ENCODE measurements at places on chromosomes 13 and 19.

DNA sequence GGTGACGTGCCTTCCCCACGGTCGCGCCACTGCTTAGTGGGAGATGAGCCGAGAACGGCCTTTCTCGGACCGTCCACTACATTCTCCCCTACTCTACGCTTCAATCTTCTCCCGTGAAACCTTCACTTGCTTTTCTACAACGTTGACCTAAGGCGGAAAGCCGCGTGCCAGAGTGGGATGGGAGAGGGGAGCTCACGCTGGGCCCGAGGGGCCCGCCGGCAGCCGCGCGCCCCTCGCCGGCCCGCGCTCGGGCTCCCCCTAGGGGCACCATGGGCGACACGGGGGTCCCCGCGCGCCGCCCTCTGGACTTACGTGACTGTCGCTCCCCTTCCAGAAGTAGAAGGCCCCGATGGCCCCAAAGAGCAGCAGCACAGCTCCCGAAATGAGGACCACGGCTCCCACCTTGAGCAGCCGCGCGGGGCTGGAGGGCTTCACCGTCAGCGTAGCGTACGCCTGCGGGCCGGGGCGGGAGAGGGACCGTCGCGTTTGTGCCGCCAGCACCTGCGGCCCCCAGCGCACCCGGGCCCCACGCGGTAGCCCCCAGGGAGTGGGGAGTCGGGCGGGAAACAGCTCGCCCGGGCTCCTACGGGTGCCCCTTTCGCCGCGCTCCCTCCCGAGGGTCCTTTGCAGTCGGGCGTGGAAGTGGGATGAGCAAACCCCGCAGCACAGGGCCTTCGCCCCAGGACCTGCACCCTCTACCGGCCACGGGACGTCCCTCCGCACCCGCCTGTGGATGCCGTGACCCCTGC, 727 bp downstream of the CNMD start:
- DNase-seq, result peak; percentile 87

- DNase-seq, result no peak
Measured at GRCh38 chr13:100124265-100124664, 35.4 kb downstream of the PCCA start.

DNA sequence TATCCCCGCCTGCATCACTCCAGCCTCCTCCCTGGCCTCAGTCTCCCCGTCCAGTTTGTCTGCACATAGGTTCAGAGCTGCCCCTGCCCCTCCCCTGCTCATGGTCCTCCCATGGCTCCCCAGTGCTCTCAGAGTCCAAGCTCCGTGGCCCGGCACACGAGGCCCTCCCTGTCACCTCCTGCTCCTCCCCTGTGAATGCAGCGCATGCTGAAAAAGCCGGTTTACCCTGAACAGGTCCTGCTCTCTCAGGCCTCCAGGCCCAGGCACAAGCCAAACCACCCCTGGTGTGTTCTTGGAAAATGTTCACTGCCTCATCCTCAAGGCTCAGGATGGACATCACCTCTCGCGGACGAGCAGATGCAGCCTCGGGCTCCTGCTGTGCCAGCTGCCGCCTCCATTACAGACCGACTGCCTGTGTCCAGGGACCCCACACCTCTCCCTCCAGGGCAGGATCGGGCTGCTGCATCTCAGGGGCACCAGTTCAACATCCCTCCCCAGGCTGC, 13.0 kb downstream of the EMP3 start:
- DNase-seq, result no peak

DNA sequence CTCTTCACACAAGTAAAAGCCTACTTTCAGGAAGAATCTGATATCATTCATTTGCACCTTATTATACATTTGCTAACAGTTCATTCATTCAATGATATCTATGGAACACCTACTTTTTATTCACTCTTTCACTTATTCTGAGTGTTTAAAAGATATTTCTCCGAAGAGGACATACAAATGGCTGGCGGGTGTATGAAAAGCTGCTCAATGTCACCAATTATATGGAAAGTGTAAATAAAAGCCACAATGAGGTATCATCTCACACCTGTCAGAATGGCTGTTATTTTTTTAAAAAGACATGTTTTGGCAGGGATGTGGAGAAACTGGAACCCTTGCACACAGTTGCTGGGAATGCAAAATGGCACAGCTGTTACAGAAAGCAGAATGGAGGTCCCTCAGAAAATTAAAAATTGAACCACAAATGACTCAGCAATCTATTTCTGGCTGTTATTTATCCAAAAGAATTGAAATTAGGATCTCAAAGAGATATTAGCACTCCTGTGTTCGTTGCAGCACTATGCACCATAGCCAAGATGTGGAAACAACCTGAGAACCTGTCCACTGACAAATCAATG, 127.6 kb upstream of the IRS2 start:
- no peak for DNase-seq

- no peak for DNase-seq
Measured at GRCh38 chr19:16402041-16402440, 69.7 kb downstream of the EPS15L1 start.

- no peak for DNase-seq
Measured at GRCh38 chr13:80235166-80235966, 105.6 kb downstream of the SPRY2 start.

- DNase-seq, result no peak
Measured at GRCh38 chr13:114124921-114125320, 7.5 kb downstream of the RASA3 start.

- no peak for DNase-seq
Measured at GRCh38 chr13:24304620-24305019, 4.8 kb upstream of the C1QTNF9 start.

GRCh38 chr13:27744801-27745200, 47.5 kb upstream of the GSX1 start:
- peak; percentile 93 for DNase-seq

DNA sequence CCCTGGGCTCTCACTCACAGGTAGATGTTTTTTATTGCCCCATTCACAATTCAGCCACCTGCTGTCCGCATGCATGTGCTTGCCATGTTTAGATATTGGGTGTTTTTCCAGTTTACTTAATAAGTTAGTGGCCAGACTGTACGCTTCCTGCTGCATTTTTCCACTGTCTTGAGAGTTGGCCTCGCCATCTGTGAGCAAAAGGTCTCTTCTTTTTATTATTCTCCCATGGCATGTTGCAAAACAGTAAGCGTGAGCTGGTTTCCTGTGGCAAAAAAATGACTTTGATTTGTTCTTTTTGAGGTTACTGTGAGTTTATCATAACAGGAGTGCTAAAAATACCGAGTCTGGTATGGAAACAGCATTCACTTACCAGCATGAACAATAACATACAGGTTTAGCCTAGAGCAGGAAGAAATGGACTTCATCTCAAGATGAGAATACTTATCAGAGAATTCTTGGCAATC, 46.0 kb downstream of the SAE1 start:
- DNase-seq, result no peak

DNA sequence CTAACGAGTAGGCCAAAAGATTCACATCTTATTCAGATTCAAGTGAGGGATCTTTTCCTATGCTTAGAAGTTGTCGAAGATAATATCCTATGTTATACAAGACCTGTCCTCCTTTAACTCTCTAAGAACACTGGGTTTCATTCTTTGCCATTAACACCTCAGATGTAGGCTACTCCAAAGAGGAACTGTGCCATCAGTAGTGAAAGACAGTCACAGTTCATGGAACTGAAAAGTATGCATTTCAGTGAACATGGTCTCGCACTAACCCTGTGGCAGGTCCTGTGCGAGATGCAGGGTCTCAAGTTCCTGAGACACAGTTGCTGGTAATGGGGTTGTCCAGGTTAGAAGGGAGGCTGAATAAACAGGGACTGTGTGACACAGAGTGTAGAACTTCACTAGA, 4.1 kb downstream of the LGALS16 start:
- DNase-seq, result no peak

DNA sequence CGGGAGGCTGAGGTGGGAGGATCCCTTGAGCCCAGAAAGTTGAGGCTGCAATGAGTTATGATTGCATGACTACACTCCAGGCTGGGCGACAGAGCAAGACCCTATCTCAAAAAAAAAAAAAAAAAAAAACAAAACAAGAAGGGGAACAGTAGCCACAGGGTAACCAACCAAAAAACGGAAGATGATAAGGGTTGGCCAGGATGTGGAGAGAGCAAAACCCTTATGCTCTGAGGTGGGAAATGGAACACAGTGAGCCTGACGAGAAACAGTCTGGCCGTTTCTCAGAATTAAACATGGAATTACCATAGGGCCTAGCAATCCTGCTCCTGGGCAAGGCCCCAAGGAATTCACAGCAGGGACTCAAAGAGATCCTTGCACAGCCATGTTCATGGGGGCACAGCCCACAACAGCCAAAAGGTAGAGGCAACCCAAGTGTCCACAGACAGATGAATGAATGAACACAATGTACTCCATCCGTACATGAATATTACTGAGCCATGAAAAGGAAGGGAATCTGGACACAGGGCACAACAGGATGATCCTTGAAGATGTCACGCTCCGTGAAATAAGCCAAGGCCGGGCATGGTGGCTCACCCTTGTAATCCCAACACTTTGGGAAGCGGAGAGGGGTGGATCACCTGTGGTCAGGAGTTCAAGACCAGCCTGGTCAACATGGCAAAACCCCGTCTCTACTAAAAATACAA, 11.3 kb downstream of the NMRK2 start:
- no peak for DNase-seq

- no peak for DNase-seq
Measured at GRCh38 chr19:15294561-15294990, 37.8 kb downstream of the BRD4 start.

DNA sequence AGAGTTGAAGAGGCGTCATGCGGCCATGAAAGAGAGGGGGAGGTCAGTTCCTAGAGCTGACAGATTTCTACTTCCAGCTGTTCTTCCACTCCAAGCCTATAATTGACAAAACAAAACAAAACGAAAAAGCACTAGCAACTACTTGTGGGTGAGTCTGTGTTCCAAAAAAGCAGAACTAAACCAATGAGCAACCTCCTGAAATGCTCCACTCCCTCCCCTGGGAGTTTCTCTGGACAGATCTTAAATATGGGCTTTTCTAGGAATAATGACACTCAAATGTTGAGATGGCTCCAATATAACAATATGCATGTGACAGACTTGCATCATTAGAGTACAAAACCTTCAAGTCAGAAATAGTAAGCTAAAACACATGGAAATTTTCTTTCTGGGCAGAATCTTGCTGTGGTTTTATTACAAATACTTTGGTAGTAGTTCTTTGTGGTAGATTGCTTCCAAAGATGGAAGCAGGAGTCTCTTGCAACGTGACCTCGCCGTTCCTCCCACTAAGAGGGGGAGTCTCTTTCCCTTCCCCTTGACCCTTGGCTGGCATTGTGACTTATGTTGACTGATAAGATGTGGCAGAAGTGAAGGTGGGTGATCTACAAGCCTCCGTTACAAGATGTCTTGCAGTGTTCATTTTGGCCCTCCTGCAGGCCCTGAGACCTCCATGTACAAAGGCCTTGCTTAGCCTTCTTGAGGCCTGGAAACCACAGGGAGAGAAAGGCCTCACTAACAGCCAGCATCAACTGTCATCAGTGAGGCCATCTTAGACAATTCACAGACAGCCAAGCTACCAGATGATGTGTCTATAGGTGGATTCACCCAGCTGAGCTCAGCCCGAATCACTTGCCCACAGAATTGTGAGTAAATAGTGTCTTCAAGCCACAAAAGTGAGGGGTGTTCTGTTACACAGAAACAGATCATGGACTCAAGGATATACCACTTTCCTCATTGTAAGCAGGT, 173.1 kb upstream of the RFC3 start:
- no peak for DNase-seq

DNA sequence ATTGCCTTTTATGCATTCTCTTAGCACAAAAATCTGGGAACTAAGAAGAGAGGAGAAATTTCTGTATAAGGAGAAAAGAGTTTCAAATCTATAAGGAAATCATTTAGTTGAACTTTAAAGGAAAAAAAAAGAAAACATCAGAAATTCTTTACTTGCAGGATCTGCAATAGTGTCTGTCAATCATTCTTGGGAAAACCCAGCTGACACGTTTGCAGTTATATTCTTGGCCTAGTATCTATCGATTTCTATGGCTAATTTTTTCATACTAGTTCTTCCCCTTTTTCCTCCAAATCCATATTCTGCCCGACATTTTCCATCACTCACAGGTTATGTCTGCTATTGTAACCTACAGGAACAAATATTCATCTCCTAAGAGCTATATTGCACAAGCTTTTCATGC, 160.7 kb downstream of the ABCC4 start:
- DNase-seq, result no peak

DNA sequence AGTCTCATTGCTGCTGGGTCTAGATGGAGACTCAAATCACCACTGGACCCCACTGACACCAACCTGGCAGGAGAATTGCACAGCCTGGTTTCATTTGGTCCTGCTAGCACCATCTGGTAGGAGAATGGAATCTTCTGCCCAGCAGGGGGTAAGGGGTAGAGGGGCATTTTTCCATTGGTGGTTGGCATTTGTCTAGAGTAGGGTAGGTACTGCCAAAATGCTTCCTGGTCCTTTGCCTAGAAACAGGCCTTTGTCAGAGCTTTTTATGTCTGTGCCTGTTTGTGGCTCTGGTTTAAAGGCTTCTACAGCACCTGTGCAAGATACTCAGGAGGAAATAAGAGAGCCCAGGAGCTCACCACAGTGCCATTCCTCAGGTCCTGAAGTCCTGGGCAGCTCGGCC, 121.3 kb downstream of the KCTD12 start:
- DNase-seq, result no peak

- DNase-seq, result no peak
Measured at GRCh38 chr13:44096901-44097300, 217.2 kb downstream of the LACC1 start.

GRCh38 chr19:408902-409515, at the start of gene C2CD4C:
C2CD4C (minus strand) TSS chr19:409147; CDS start chr19:408361, 786 bp downstream.
- peak; percentile 71 for DNase-seq

GRCh38 chr19:14475251-14476073, at the start of gene PTGER1:
PTGER1 (minus strand) TSS chr19:14475354; CDS start chr19:14474320, 1,034 bp downstream.
- DNase-seq, result peak; percentile 69

DNA sequence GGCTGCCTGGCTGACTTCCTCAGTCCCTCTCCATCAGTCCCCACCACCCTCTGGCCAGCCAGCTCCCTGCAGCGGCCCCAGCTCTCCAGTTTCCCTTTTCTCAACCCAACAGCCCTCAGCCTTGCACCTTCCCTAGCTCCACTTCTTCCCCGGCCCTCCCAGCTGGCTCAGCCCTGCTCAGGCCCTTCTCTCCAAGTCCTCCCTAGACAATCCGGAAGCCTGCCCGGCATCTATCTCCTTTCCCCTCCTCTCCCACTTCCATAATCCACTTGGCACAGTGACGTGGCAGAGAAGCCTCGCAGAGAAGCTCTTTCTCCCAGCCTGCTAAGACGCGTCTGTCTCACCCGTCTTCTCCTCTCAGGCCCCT, 1.1 kb downstream of the UBXN6 start:
- DNase-seq, result peak; percentile 53
